ENCODE measurements at places on chromosomes 11 and 22. TPM values are rescaled to one million over a fixed set of nuclear protein-coding genes. Genes with fewer than 3 reads are reported as not detected.

The ARHGEF17 gene
- 25.1 TPM for total RNA-seq

The ISX gene
- not detected for total RNA-seq

The ZNF195 gene
- total RNA-seq = 11.0 TPM

The NXPE2 gene
- total RNA-seq = 0.14 TPM

The MOV10L1 gene
- 14.8 TPM for total RNA-seq

Measured in smooth muscle cell of bladder (primary cell).